ENCODE measurements at places on chromosomes 2 and 18.

- DNase-seq, result no peak
Measured at GRCh38 chr2:68857202-68857845, 13.9 kb downstream of the BMP10 start.

- DNase-seq, result no peak
Measured at GRCh38 chr2:217099561-217099960, 239.7 kb upstream of the TNP1 start.

DNA sequence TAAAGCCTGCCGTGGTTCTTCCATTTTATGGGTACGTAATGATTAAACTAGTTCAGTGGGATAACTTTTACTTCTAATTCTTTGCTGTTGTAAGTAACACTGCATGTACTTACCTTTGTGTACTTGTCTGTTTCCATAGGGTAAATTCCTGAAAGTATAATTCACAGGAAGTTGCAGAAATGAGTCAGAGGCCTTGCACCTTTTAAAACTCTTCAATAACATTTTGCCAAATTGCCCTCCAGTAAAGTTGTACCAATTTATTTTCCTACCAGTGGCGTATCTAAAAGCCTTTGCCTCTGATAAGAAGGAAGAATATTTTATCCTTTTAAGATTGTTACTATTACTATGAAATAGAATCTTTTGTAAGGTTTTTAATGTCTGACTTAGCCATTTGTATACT lies 65.1 kb downstream of the CAB39 start:
- no peak for DNase-seq

DNA sequence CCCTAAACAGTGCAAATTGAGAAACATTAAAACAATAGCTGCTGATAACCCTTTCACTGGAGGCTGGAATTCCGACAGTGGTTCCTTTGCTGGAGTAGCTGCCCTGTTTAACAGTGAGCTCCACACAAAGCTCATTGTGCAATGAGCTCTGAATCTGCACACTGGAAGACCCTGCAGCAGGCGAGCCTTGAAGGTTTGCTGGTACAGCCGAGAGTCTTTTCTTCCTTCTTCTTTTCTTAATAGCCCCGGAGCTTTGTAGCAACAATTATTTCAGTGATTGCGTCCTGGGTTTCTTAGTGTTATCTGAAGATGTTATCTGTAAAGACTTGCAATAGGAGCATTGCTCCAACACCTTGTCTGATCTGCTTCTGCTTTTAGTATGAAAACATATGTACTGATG lies 50.8 kb upstream of the CXCR4 start:
- DNase-seq, result peak; percentile 32

GRCh38 chr2:229083606-229084340 lies 187.3 kb downstream of the PID1 start:
- DNase-seq, result no peak

DNA sequence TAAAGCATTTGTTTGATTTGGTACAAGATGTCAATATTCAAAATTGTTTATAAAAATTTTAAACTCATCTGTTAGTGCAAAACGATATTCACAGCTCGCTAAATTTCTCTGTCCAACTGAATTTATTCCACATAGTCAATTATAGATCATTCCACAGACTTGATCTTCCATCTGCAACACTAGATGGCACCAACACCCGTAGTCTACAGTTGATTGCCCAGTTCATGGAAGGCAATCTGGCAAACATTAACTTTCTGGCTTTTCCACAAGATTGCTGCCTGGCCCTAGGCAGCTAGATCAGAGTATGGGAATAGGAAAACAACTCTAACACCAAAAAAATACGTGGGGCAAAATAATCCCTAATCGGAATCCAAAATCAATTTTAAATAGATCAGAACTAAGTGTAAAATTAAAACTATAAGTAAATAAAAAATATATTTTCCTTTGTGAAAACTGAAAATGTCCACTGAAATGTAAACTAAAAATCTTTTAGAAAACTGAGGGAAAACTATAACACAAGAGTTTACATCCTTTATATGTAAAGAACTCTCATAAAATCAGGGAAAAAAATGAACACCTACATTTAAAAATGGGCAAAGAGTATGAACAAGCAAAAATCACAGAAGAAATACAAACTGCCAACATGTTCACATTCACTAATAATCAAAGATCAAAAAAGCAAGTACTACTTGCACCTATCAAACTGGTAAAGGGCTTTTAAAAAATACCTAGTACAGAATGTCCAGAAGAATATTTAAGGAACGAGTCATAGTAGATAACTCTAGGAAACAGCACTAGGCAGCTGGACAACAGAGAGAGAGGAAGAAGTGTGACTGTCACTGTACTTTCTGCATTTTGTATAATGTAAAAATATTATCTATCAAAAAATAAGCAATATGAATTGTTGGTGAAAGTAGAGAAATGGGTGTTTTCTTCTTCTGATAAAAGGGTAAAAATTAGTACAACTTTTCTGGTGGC lies 35.0 kb downstream of the RTN4 start:
- peak; percentile 75 for DNase-seq

- no peak for DNase-seq
Measured at GRCh38 chr2:197934934-197935289, 130.5 kb downstream of the PLCL1 start.

Data from eye (tissue), 1 donor.